ENCODE measurements at places on chromosomes 4 and X.

DNA sequence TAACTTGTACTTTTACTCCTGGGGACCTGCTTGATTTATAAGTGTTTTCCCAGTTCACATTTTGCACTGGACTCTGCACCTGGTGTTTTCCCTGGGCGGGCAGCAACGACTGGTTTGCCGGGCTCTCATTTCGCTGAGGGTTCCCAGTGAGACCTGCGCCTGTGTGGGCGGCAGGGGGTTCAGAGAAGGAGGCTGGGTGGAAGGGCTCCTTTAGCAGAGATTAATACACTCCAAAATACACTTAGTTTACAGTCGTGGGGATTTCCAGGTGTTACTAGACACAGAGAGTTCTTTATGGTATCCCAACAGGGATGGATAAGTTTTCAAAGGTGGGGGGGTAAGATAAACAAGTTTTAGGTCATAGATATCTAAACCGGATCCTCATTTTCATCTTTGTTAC is 53.0 kb upstream of the SHISA3 start:
- no peak for DNase-seq

GRCh38 chrX:129996120-129996519 is 13.7 kb downstream of the BCORL1 start:
- no peak for DNase-seq

DNA sequence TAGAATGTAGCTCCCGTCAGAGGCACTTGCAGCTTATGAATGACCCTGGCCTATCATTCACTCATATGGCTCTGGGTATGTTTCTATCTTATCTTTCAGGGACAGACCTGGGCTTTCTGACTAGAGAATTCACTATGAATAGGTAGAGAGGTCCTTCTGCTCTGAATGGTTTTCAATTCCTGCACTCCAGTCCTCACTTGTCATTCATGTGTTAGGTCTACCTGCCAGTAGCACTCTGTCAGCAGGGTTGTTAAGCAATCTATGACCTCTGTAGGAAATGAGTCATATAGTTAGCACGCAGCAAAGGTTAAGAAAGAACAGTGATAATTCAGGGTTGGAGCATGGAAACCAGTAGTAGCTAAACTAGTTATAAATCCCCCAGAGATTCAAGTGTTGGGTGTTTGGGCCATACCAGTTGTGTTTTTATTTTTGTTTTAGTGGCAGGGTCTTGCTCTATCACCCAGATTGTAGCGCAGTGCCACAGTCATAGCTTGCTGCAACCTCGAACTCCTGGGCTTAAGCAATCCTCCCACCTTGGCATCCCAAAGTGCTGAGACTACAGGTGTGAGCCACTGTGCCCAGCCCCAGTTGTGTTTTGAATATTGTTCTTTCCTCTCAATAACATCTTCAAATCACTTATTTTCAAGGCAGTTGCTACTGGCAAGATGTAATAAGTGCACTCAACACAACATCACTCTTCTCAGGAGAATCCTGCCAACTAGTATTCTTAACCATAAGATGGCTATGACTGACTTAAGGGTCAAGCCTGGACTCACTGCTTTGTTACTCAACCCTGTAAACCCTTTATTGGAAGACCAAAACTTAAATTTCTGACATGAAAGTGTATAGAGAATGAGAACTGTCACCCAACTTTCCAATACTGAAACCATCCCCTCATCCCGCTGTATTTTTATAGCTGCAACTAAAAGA is 25.1 kb downstream of the ARL13A start:
- no peak for DNase-seq

GRCh38 chrX:150334100-150334499 is 29.0 kb upstream of the MAMLD1 start:
- no peak for DNase-seq

- no peak for DNase-seq
Measured at GRCh38 chrX:46630141-46630540, 56.6 kb downstream of the CHST7 start.

DNA sequence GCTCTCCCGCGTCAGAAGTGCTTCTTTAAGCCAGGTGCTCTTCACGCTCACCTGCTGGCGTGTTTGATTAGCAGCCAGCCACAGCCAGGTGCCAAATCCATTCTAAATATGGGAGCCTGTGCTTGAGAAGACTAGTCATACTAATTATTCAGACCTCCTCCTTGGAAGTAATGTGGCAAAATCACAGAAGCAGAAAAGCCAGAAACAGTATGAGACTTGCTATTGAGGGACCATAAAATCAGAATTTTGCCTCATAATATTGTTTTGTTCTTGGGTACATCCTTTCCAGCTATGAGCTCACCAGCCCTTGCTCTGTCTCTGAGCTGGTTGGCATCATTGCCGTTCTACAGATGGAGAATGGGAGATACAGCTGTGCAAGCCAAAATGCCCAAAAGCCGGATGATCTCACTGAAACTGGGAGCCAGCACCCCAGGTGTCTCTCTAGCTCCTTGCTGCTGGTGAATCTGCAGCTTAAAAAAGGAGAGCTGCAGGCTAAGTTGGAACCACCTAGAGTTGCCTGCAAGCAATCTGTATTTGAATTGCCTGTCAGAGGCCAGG is 205.4 kb downstream of the SHROOM3 start:
- no peak for DNase-seq

DNA sequence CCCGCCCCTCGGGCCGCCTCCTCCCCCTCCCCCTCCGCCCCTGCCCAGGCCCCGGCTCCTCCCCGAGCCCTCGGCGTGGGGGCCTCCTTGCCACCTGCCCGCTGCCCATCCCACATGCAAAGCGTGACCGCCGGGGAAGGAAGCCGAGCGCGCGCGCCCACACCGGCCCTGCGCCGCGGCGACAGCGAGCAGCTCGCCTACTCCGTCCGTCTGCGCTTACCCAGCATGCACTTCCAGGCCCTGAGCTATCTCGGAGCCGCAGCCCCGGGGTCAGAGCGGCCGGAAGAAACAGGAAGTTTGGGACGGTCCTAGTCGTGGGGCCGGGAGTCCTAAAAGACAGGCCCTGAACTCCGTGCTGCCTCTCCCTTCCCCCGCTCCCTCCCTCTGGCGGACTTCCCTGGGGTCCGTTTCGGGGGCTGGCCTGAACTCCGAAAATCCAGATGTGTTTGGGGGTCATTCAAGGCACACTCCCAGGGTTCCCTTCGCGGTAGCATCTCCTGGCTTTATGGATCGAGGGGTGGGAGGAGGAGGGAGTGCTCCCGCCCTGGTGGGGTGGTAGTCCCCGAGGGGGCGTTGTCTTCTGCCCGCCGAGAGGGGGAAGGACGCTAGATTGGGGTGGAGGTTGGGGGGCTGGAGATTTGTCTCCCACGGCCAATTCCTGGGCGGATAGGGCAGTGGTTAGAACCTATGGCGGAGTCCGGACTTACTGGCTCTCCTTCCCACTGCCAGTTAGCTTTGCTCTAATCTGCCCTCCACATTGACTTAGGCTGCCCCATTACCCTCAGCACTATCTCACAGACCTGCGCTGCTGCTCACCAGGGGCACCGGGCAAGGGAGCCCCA is 25.0 kb upstream of the BCORL1 start:
- peak; percentile 85 for DNase-seq

GRCh38 chrX:39440799-39441284 is 639.6 kb downstream of the MID1IP1 start:
- no peak for DNase-seq

DNA sequence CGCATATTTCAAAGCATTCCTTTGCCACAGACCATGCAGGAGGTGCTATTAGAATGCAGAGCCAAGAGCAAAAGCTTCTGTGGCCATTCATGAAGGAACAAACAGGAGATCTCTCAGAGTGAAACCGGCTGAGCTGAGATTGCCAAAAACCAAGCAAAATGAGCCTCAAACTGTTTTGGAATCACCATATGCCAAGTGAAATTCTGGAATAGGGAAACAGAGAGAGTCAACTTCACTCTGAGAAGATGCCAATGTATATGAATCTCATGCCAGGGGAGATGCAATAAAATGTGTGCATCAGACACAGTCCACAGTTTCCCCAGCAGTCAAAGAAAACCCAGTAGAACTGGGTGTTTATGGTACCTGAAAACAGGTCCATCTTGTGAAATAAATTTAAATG is 42.3 kb downstream of the SRPX start:
- no peak for DNase-seq

- no peak for DNase-seq
Measured at GRCh38 chr4:59127006-59127405, 2016.8 kb upstream of the IGFBP7 start.

DNA sequence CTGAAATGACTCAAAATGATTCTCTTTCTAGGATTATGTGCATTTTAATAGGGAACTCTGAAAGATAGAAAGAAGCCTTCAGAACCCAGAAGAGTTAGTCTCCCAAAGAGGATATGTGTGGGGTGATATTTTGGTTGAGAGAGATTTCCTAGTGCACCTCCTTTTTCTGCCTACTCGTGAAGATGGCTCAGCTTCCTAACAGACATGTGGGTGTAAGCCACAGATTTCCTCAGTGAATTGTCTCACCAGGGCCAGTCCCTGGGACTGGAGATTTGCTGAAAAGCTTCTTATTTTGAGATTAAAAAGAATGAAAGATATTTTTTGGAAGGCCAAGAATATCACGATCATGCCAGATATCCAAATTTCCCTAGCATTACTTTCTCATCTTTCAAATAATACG is 42.8 kb downstream of the MAGEB17 start:
- DNase-seq = no peak

- no peak for DNase-seq
Measured at GRCh38 chrX:82230013-82230412, 1028.1 kb downstream of the SH3BGRL start.

DNA sequence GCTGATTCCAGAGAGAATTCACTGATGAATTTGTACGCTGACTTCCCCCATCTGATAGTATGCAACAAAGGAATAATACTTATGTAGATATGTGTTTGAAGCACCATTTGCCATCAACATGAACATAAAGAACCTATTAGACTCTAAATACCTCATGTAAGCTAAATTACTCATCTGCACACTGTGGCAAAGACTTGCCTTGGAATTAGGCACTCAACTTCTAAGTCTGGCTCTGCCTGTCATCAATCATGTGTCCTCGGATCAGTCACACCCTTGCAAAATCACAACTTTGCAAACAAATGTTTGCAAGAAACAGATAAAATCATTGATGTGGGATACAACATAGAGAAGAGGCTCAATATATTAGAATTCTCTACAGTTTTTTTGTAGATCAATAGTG is 169.9 kb upstream of the LDB2 start:
- DNase-seq = no peak

- no peak for DNase-seq
Measured at GRCh38 chr4:80306260-80306659, 29.3 kb upstream of the CFAP299 start.

DNA sequence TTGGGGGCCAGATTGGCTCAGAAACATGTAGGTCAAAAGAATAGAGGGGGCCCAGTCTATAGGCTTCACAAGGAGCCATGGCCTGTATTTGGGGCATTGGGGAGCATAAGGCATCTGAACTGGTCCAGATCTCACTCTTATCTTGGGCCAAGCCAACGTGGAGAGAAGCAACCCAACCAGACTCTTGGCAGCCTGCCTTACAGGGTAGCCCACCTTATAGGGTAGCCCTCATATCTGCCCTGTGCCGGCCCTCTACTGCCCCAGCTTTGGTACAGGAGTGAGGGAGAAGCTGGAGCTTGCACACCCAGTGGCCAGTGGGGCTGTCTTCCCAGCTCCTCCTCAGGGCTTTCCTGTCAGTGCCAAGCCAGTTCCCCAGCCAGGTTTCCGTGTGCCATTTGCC is 142.2 kb downstream of the AMMECR1 start:
- DNase-seq = no peak

- no peak for DNase-seq
Measured at GRCh38 chrX:118189628-118190027, 73.0 kb upstream of the KLHL13 start.

GRCh38 chr4:48623182-48623780 is 133.2 kb downstream of the ZAR1 start:
- no peak for DNase-seq

GRCh38 chr4:106852426-106852825 is 183.7 kb downstream of the DKK2 start:
- DNase-seq = no peak

DNA sequence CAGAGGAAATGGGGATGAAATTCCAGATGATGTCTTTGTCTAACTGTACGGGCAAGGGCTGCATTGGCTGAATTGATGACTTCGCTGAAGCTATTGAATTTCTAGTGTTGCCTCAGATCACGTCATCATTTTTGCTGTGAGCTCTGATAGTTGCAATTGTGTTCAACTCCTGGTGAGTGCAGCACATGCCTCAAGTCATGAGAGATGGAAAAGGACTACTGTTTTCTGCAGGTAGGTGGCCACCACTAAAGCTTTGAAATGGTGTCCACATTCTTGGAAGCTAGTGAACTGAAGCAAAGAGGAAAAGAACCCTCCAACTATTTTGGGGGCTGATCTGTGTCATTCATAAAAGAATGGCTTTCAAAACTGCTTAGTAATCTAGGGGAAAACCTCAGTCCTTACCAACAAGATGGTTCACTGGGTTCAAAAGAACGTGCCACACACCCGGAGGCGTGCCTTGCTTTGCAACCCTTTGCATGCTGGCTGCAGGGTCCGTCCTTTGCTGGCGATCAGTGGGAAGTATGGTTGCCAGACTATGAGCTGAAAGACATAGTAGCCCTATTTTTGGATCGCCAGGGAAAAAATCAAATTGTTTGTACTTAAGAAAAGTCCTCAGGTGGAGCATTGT is 88.1 kb upstream of the STOX2 start:
- no peak for DNase-seq

DNA sequence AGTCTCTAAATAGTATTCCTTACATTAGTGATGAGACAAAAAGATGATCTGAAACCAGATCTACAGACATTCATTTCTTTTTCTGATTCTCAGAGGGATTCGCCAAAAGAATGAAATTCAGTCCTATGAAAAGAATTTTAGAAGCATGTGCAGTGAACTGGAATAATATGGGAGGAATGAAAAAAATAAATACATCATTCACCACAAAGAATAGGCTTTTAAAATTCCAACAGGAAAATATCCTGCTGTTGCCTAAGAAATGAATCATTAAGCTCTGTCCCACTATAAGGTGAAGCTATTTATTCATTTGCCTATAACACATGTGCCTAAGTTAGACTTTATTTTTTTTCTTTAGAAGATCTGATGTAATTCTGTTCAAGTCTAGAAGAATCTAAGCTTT is 165.9 kb downstream of the IL15 start:
- DNase-seq = no peak

DNA sequence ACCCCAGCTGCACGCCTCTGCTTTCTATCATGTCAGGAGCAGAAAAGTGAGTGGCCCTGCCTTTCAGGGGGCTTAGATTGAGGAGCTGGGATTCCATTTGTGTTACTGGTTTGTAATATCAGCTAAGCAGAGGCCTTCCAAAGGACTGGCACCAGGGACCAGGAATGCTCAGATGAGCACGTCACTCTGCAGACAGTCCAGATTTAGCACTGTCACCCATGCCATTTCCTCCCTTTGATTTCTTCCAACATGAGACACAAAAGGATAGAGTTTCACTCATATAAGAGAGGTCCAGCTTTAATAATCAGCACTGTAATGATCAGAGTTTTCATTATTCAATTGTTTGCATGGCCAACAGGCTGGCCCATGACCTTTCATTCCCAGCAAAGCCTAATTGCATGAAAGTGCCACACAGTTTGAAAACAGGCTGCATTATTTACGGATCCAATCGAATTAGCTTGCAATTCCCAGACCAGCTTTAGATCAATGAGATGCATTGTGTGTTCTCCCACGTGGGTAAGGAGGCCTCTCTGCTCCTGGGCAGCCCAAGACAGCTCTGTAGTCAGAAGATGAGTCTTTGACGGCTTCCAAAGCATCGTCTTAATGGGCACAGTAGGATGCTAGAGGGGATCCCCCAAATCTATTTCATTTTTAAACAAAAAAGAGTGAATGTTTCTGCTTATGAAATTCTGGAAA is 9.8 kb upstream of the SLC2A9 start:
- no peak for DNase-seq

- DNase-seq = no peak
Measured at GRCh38 chr4:110484029-110484428, 8.1 kb downstream of the ENPEP start.
